H9 (cell line): ENCODE measurements at places on chromosomes 13 and 19. TPM values are rescaled to one million over a fixed set of nuclear protein-coding genes. Genes with fewer than 3 reads are reported as not detected.

- no peak for DNase-seq
These were observed 61.8 kb upstream of the KCTD15 start for GRCh38 chr19:33734913-33735312.

Gene LACC1
- 3.0 and 3.7 TPM in 2 replicates for total RNA-seq

- DNase-seq, result no peak
These were observed 15.4 kb downstream of the PIP5K1C start for GRCh38 chr19:3684817-3685410.

DNA sequence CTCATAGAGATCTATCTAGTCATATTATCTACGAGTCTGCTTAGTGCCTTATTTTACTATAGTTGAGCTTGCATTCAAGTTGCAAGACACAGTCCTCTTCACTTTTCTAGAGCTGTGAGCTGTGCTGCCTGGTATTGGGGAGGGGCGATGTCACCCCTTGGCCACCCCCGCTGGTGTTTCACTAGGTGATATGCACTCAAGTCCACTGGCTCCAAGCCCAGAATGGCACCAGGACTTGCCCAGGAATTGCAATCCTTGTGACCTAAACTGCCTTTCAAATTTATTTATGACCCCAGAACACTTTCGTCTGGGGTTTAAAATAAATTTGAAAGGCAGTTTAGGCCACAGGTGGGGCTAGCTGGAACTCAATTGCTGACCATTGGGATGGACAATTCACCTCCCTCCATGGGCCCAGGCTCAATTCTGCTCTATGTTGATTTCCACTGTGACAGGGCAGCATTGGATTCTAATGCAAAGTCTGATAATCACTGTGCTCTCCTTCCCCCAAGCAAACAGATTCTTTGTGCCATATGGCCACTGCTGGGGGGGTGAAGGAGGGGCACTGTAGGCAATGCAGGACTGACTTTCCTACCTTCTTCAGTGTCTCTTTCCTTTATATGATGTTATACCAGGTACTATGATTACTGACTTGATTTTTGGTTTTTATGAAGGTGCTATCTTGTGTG is 1244.2 kb upstream of the MIR17HG start:
- no peak for DNase-seq

DNA sequence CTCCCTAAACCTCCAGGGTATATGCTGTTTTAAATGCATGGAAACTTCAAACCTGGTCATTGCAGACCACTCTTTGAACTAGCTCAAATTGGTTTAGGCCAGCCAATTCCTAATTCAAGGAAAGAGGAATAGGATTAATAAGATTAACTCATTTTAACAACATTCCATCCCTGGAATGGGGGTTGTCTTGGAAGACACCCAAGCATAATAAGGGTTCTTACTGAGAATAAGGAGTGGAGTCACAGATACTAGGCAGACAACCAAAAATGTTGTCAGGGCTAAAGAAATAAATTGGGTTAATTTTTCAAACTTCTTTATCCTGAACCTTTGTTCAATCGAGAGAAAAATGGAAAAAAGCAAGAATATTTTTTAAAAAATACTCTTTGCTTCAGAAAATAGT is 186.2 kb downstream of the PCDH9 start:
- DNase-seq, result no peak
